ENCODE measurements at places on chromosomes 3 and 15. TPM values are rescaled to one million over a fixed set of nuclear protein-coding genes. Genes with fewer than 3 reads are reported as not detected.

The HCLS1 gene
- 0.17 TPM for total RNA-seq

The MST1R gene
- 1.9 TPM for total RNA-seq

The DUOXA2 gene
- not detected for total RNA-seq

The CYP1A1 gene
- not detected for total RNA-seq

The ITPKA gene
- 5.5 TPM for total RNA-seq

The PLS1 gene
- 0.33 TPM for total RNA-seq

The SI gene
- not detected for total RNA-seq

The COL6A6 gene
- total RNA-seq, result 1.6 TPM

The RBPMS2 gene
- not detected for total RNA-seq

The UCN2 gene
- total RNA-seq, result 1.2 TPM

The BNC1 gene
- 7.9 TPM for total RNA-seq

The LRCH3 gene
- total RNA-seq, result 59.1 TPM

The TGM5 gene
- not detected for total RNA-seq

The PLSCR5 gene
- not detected for total RNA-seq

The ERICH6 gene
- 0.15 TPM for total RNA-seq

The RETNLB gene
- not detected for total RNA-seq

The OR5K2 gene
- not detected for total RNA-seq

The LYSMD4 gene
- 14.8 TPM for total RNA-seq

The HRG gene
- total RNA-seq, result not detected

The ROPN1 gene
- not detected for total RNA-seq

The RBP2 gene
- not detected for total RNA-seq

The C3orf22 gene
- not detected for total RNA-seq

The CHD2 gene
- total RNA-seq, result 101 TPM

The ESYT3 gene
- not detected for total RNA-seq

The MEIS2 gene
- total RNA-seq, result 51.1 TPM

The CADM2 gene
- 0.15 TPM for total RNA-seq

The C15orf61 gene
- total RNA-seq, result 5.5 TPM

The FGD5 gene
- total RNA-seq, result 1.7 TPM

The STAB1 gene
- 1.6 TPM for total RNA-seq
